ENCODE measurements at places on chromosomes 1 and 21.
A peak's percentile ranks its signal among the peaks of the same experiment; 100 is the strongest.

- no peak for DNase-seq
Observed at GRCh38 chr1:241253471-241253870, 103.5 kb downstream of the RGS7 start.

DNA sequence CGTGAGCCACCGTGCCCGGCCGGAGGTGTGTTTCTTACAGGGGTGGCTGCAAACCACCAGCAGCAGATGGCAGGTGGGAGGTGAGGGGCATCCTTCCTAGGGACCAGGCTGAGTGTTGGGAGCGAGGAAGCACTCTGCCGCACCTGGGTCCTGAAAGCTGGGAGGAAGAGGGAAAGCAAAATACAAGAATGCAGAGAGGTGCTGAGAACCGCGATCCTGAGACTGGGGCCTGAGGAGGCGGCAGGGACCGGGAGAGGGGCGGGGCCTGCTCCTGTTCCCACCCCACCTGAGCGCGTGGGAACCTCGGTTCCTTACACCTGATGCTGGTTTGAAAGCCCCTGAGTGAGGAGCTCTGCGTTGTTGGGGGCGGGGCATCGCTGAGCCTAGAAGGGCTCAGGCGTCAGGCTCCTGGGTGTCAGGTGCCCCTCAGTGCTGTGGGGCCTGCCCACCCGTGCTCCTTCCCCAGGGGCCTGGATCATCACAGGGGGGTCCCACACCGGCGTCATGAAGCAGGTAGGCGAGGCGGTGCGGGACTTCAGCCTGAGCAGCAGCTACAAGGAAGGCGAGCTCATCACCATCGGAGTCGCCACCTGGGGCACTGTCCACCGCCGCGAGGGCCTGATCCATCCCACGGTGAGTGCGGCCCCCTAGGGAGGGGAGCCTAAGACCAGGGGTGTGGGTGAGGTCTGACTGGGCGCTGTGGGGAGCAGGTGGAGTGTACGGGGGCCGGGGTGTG is 15.5 kb downstream of the TRPM2 start:
- no peak for DNase-seq

DNA sequence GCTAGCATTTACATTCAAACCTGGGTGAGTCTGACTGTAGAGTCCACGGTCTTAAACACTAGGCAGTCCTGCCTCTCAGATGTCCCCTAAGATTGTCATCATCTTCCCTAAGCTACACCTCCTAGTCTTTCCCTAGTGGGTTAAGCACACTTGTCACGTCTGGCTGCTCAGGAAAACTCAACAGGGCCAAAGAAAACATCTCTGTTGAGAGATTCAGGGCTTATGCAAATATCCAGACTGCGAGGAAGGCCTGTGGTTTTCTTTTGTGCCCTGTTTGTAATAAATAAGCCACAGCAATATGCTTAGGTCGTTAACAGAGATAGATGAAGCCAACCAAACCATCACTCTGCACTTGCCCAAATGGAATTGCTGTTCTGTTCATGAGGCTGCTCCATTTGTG is 472.6 kb upstream of the DEPDC1 start:
- no peak for DNase-seq

DNA sequence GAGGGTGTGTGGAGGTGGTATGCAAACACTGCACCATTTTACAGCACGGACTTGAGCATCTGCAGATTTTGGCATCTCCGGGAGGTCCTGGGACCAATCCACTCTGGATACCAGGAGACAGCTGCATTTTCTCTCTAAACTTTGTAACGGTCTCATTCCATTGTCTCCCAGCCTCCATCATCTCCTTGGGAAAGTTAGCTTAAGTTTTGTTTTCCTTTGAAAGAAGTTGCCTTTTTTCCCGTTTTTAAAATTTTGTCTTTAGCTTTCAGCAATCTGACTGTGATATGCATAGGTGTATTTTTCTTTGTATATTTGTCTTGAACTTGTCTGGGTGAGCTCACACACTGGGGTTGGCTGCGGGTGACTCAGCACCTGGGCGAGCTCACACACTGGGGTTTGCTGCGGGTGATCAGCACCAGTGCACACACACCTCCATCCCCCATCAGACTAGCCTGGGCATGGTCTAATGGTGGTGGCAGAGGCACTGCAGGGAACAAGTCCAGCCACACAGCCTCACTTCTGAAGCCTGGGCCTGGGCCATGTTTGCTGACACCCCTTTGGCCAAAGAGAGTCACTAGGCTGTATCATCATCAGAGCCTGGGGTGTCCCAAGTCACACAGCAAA is 32.1 kb upstream of the COL18A1 start:
- no peak for DNase-seq

DNA sequence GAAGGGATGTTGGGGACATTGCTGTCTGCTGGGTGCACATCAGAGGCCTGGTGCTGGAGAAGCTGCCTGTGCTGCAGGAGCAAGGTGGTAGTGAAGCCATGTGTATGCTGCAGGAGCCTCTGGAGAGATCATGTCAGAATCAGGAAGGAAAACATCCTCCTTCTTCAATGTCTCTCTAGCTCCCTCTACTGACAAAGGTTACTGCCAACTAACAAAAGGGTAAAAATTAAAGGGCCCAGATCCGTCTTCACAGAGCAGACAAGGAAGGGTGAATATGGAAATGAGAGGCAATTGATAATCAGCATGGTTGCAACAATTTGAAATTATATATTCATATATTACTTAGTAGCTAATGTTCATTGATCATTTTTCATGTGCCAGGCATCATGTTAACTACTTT is 32.2 kb downstream of the FAM177B start:
- DNase-seq = no peak

DNA sequence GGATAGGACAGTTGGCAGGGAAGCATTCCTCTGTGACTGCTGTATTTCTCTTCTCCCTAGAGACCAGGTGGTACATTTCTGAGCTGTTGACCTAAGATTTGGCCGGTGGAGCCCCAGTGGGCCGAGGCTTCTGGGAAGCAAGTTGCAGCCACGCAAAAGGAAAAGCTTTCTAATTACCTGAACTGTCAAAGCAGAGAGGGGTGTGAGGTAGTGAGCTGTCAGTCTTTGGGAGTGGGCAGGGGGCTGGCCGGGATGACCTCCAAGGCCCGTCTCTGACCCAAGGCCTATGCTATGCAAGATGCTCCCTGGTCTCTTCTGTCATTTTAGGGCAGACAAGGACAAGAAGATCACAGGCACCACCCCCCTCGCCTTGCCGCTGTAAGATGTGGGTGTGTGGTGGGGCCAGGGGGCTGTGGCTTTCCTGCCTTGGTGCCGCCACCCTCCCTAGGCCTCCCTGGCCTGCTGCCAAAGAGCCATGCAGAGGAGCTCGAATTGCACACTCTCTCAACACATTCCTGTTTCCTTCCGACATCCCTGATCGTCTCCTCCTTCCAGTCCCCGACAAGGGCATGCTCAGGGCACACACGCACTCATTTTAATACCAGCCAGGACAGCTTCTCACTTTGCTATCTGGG is 7.7 kb downstream of the PADI1 start:
- peak; percentile 74 for DNase-seq

DNA sequence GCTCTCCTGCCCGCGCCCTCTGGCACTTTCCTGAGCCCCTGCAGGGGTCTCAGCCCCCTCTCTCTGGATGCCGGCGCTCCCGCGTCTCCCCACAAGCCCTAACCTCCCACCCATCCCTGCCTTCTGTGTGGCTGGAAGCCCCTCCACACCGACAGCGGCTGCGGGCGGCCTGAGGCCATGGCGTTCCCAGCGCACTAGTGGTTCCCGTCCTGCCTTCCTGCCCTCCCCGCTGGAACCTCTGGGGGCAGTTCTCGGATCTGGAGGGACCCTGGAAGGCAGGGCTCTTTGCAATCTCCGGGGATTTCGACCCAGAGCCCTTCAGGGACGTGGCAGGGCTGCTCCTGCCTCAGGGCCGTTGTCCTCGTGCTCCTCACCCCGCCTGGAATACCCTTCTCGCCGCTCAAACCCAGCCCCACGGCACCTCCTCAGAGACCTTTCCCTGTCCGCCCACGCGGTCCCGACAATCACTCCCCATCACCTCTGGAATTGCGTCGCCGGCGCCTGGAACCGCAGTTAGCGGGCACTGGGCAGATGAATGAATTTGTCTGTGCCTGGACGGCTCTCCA is 493 bp upstream of the ESPN start:
- DNase-seq = no peak

GRCh38 chr21:28731700-28732321 is 260.9 kb downstream of the LTN1 start:
- DNase-seq = no peak

DNA sequence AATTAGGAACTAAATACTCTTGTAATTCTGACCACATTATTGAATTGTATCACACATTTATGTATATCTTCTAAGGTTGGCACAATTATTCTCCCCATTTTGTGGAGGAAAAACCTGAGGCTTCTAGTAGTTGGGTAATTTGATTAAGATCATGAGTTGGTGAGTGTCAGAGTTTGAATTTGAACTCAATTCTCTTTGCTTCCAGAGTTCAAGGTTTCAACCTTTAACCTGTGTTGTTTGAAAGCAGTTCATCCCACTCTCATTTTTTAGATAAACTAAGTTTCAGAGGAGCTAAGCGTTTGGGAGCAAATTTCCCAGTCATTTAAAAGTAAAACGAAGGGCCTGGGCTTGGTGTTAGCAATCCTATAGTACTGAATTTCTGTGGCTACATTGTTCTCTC is 293.4 kb downstream of the ADGRL2 start:
- DNase-seq = no peak

DNA sequence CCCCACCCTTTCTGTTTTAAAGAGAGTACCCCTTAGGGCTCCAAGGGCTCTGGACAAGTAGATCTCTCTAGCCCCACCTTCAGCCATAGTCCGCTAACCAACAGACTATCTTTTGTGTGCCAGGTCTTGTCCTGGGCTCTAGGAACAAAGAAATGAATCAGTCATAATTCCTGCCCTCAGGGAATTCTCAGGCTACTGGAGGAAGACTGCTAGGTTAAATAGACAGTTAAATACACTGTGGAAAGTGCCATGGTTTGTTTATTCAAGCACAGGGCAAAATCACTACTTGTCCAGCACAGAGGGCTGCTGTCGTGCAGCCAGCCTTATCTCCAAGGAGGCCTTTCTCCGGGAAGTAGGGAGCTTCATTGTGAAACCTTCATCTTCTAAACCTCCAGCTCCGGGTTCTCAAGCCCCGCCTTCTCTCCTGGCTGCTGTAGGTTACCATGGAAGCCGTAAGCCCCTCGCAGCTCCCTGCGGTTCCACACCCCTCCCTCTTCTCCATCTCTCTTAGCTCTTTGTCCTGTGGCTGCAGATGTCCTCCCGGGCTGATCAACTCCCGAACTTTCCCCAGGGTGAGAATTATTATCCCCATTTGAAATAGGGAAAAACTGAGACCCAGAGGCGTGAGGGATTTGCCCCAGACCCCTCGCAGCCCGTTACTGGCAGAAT is 29.8 kb downstream of the SHISAL2A start:
- no peak for DNase-seq

GRCh38 chr1:221839782-221840395 is 98.0 kb upstream of the DUSP10 start:
- peak; percentile 72 for DNase-seq

GRCh38 chr1:176471338-176472121 is 8.6 kb downstream of the PAPPA2 start:
- DNase-seq = no peak

- no peak for DNase-seq
Observed at GRCh38 chr21:30839304-30839703, 9.7 kb upstream of the KRTAP7-1 start.

- peak; percentile 9 for DNase-seq
Observed at GRCh38 chr1:13807209-13807608, 107.2 kb downstream of the PRDM2 start.

DNA sequence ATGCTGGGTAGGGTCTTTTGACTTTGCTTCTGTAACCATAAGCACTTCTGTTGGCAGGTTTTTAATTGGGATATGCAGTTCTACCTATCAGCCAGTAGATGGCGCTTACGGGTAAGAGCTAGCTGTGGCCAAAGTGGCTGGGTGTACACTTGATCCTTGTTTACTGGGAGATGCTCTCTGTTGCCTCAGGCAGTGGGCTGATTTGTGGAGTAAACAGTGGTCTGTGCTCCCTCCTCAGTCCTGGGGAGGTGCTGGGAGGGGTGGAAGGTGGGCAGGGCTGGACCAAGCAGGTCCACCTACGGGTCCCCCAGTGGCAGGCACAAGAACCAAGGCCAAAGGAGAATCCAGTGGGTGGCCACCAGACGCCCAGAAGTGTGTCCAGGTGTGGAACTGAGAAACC is 43.4 kb downstream of the RALGPS2 start:
- DNase-seq = peak; percentile 32

DNA sequence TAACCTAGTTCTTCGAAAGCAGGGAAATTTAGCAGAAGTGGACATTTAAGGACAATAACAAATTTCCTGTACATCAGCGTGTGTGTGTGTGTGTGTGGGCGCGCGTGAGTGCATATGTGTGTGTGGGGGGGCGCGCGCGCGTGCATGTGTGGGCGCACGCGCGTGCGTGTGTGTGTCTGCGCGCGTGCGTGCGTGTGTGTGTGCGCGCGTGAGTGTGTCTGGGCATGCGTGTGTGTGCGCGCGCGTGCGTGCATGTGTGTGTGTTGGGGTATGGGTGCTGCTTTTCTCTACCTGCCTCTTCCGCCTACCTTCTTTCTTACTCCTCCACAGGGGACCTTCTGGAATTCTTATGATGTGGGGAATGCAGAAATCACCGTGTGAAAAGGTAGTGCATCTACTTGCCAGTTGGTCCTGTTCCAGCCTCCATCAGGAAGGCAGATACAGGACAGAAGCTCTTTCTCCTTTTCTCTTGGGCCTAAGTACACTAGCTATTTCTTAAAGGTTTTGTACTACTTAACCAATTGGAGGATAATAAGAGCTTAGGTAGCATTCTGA is 165.4 kb upstream of the KCNK2 start:
- DNase-seq = no peak

DNA sequence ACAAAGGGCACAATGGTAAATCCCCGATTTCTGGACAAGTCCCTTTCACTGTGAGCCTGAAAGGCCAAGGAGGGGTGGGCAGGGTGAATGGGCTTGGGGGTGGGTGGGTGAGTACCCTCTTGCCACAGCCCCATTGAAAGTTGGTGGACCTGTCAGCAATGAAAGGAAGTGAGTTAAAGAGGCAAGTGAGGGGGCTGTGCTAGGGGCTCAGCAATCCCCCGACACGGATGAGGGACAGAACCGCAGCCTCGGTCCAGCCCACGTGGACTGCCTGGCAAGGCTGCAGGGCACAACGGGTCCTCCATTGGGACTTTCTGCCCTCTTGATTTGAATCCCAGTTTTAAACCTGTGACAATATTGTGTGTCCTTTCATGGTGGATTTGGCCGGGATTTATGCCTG is 255.3 kb downstream of the FOXD2 start:
- DNase-seq = no peak

DNA sequence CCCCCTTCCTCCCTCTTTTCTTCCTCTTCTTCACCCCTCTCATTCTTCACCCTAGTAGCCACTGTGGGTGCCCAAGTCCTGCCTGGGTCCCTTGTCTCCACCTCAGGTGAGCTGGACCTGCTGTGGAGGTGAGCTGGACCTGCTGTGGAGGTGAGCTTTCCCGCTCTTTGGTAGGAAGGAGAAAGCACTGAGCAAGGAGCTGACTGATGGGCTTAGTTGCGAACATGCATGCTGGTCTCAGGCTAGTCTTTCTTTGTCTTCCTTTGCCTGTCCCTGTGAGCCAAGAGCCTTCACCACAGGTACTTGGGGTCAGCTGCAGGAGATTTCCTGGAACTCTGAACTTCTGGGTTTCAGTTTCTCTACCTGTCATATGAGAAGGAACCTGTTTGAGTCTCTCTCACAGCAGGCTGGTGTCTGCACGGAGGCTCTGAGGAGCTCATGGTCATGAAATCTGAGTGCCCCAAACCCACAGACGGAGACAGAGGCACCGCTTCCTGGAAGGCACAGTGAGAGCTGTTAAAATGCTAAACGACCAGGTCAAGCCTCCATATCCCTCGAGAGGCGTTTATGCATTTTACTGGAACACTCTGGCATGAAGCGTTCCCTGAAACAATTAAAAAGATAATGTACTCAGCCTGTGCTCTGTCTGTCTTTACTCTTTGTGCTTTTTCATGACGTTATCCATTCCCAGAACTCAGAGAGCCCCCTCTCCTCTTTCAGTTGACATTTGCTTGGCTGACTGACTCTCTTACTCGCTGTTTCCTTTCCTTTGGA is 69.5 kb downstream of the RHOU start:
- no peak for DNase-seq

Measured in CD4-positive, alpha-beta T cell treated with Interleukin-1 beta for 1 hour (primary cell).